ENCODE measurements at places on chromosomes 12 and 14.

DNA sequence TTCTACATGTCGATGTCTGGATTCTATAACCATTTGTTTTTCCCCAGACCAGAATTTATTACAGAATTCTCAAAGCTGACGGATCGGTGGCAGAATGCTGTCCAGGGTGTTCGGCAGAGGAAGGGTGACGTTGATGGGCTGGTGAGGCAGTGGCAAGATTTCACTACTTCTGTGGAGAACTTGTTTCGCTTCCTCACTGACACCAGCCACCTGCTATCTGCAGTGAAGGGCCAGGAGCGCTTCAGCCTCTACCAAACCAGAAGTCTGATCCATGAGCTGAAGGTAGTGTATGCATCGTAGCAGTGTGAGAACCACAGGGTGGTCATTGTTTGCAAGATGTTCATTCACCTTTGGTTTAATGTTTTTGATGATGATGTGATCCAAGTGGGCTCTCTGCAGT lies 124.0 kb downstream of the ESR2 start:
- DNase-seq, result no peak

GRCh38 chr12:112161711-112162110 lies 36.4 kb downstream of the TRAFD1 start:
- DNase-seq, result no peak

DNA sequence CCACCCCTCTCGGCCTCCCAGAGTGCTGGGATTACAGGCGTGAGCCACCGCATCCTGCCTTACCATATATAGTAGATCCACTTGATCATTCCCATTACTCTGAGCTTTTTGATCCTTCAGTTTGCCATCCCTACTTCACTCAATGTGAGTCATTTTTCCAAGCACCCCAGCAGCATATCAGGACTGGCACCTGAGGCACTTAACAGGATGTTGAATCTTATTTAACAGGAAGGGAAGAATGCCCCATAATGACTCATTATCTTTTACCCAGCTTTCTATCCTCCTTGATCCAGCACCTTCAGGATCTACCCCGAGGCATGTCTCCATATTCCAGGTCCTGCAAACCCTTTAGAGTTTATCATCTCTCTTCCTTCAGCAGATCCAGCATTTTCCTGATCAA lies 84.9 kb upstream of the CMKLR1 start:
- no peak for DNase-seq

DNA sequence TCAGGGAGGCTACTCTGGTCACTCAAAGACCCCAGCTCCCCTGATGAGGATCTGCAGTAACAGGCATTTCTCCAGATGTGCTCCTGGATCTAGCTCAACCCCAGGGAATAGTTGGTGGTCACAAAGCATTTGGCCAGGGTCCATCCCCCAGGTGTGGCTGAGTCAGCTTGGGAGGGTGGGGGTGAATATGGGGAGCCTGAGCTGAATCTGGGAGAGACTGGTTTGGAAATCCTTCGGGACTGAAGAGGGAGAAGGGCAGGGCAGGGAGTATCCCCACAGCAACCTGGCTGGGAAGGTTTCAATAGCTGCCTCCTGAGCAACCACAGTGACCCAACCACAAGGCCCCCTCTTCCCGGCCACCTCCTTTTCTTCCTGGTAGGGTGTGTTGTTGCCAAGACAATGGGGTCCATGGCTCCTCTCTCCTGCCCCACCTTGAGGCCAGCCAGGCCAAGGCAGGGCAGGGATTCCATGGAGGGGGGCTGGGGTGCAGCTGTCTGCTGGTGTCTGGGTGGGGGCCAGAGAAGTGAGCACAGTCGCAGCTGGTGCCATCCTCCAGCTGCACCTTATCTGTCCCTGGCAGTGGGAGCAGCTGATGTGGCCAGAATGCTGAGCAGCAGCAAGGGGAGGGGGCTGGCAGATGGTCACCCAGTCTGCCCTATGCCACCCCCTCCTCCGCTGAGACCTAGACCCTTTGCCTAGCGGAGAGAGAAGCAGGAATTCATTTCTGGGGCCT lies 5.5 kb downstream of the ASIC1 start:
- DNase-seq, result no peak

DNA sequence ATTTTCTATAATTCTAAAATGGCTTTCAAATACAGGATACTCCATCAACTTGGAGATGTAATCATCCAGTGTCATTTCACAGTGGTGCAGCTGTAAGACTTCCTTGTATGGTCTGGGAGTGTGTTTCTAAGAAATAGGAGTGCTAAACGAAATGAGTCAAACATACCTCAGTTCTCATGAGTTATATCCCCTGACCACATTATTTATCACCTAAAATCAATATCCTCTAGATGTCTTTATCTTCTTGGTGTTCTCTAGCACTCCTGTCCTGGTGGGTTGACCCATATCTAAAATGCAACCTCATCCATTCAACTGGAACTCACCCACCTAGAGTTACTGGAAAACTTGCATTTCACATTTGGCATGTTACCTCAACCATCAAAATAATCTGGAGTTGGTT lies 33.2 kb downstream of the TMEM30B start:
- DNase-seq, result no peak

DNA sequence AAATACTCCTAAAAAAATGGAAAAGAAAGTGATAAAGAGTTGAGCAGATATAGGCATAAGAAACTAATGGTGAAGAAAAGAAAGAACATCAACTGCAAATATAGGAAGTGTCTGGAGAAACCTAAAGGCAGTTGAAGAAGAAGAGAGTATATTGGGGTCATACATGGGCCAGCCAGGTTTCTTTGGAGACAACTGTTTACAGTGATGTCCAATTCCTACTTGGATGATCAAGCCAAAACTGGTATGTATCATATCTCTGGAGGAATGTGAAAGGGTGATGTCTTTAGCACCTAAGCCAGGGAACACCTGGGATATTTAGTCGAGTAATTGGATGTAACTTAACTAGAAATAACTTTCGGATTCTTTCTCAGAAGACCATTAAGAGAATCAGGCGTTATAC lies 129.3 kb upstream of the FLRT2 start:
- DNase-seq, result peak; percentile 58

Data from muscle of arm (tissue), 14 donors.